ENCODE measurements at places on chromosomes 1 and 21.
A peak's percentile ranks its signal among the peaks of the same experiment; 100 is the strongest.

DNA sequence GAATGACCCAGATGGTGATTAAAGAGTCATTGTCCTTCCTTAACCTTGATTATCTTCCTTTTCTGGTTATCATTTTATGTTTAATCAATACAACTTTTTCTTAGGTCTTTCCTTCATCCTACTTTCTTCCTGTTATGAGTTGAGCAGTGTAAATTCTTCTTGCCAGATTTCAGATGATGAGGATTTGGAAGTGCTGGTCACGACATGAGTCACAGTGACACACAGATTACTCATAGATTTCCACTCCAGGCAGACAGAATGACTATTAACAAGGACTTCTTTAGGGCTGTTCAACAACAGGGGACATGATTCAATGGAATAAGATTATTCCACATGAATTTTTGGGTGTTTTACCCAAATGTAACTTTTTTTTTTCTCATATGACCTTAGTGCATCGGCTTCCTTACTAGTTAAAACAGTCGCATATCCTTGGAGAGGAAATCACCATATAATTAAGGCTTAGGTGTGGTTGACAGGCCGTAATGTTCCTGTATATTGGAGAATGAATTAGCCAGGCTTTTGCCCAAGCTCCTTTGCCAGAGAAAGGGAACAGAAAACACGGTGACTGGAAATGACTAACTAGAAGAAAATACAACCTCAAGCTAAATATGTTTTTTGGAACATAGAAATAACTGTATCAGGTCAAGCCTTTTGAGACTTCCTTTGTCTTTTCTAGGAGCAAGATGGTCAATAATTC, 44.2 kb downstream of the PRRX1 start:
- peak; percentile 5 for DNase-seq

- DNase-seq, result no peak
Measured at GRCh38 chr1:53642215-53642555, 96.8 kb downstream of the GLIS1 start.

DNA sequence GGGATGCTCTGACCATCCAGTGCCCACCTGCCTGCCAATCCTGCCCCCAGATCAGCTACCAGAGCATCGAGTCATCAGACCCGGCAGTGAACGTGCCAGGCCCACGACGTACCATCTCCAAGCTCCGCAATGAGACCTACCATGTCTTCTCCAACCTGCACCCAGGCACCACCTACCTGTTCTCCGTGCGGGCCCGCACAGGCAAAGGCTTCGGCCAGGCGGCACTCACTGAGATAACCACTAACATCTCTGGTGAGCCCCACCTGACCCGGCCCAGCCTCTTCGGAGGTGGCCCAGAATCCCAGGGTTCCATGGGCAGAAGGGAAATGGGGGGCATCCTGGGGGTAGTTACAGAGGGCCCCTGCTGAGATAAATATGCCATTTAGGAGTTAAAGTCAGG, 43.1 kb downstream of the PTPRU start:
- no peak for DNase-seq

DNA sequence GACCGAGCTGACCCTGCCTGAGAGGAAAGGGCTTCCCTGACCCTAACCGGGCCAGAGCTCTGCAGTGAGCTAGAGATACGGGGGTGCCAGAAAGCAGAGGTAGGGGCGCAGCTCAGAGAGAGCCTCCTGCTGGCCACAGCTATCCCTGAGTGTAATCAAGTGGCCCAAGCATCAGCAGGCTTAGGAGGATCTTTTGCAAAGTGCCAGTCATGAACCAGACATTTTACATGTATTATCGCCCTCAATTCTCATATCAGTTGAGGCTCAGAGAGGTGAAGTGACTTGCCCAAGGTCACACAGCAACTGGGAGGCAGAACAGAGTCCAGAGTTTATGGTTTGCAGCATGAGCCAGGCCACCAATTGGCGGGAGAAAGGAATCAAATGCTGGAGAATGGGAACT, 7.0 kb upstream of the ID3 start:
- no peak for DNase-seq

DNA sequence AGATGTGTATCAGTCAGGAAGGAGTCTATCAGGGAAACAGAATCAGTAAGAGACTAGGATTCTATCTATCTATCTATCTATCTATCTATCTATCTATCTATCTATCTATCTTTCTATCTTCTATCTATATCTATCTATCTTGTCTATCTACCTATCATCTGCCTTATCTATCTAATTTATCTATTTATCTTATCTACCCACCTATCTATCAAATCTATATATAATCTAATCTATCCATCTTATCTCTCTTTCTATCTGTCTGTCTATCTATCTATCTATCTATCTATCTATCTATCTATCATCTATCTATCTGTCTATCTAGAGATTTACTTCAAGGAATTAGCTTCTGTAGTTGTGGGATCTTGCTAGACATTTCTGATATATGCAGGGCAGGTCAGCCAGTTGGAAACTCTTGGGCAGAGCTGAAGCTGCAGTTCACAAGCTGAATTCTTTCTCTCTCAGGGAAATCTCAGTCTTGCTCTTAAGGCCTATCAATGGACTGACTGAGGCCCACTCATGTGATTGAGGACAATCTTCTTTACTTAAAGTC, 140.2 kb upstream of the JUN start:
- no peak for DNase-seq

DNA sequence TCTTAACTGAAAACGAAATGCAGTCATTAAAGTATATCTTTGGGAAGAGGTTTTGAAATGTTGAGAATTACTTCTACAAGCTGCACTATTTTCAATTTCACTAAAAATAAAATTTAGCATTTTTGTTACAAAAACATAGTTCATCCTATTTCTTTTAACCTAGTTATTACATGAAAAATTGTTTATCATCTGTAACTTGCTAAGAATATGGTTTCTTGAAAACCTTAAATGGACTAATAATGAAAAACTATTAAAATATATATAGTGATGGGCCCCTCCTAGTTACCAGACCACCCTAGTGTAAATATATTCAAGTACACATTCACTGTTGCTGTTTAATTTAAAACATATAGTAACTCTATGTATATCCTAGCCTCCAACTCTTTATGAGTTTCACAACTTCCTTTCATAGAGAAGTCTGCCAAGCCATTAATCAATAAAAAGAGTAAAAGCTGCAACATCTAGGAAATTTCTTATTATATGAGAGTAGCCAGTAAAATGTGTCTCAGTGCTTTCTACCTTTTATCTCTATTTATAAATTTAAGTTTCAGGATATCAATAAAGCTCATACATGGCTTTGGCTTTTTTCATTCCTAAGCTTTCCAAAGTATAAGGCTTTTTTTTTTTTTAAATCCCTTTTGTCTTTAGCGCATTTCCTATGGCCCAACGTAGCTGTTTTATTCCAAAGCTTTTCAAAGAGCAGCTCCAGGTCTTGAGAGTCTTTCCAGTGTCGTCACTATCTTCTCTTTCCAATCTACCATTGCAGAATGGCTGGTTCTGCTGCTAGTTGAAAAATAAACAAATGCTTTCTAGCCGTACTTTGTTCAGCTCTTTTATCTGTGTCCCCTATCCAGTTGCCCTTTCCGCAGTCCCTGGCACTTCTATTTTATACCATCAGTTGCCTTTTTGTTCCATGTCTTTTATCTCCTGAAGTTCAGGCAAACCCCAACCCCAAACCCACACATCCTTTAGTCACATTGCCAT, 6.5 kb downstream of the IRF2BP2 start:
- DNase-seq, result peak; percentile 19

DNA sequence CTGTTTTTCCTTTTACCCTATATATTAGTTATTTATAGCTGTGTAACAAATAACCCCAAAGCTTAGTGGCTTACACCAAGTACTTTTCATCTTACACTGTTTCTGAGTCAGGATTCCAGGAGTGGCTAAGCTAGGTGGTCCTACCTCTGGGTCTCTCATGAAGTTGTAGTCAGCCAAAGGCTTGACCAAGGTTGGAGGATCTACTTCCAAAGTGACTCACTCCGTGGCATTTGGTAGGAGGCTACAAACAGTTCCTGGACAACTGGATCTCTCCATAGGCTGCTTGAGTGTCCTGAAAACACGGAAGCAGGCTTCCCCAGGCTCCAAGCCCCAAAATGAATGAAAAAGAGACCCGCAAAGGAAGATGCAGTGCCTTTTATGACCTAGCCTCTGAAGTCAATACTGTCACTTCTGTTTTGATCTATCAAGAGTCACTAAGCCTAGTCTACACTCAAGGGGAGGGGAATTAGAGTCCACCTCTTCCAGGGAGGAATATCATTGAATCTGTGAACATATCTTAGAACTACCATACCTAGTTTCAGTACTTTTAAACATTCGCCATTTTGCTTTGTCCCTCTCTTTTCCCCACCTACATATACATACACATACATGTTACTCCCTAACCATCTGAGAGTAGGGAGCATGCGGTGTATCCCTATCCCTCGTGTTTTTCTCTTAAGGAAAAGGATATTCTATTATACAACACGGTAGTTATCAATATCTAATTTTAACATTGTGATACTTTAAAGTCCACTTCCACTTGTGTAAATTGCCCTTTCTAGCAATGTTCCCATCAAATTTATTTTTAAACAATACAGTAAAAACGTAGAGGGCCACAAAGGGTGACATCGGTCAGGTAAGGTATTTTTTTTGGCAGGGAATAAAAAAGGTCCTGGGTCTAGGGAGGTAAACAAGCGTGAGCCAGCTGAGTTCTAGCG, 67.2 kb downstream of the SLC35A3 start:
- DNase-seq, result peak; percentile 23

DNA sequence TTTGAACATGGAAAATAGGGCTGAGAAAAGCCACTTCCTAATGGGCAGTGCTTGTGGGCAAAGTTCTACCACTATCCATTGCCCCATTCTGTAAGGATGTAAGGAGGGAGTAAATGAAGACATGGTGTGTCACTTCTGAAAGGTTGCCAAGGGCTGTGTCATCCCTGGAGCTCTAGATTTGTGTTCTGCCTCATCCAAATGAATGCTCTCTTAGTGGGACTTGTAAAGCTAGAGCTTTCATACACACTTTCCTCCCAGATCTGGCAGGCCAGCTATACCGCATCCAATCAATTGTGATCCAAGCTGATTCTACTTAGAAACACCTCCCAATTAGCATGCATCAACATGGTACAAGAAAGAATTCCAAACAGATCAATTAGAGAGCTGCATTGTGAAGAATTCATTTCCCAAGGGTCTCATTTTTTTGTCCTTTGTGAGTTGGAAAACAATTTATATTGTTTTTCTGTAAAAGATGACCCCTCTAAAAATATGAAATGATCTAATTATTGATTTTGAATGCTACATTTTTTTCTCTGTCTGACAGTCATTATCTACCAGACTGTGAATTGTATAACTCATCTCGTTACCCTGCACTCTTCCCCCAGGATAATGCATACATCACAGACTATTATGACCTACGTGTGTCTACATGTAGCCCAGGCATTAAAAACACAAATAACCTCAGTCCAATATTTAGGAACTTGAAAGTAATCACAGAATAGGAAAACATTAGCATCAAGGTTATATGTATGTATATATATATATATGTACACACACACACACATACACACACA, 117.1 kb upstream of the DUSP10 start:
- DNase-seq, result no peak

DNA sequence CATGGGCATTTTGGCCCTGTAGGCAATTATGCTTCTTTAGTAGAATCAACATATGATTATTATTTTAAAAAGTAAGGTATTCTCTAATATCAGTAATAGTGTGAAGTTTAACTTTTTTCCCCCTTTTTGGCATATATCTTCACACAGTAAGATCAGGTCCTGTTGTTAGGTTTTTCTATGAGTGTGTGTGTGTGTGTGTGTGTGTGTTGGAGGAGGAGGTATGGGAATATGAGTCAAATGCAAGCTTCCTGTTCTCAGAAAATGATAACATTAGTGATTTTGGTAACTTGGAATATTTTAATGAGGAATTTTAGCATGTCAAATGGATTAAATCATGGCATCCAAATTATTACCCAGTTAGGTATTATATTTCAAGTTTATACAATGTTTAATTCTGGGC, 65.8 kb upstream of the BCL10 start:
- no peak for DNase-seq

DNA sequence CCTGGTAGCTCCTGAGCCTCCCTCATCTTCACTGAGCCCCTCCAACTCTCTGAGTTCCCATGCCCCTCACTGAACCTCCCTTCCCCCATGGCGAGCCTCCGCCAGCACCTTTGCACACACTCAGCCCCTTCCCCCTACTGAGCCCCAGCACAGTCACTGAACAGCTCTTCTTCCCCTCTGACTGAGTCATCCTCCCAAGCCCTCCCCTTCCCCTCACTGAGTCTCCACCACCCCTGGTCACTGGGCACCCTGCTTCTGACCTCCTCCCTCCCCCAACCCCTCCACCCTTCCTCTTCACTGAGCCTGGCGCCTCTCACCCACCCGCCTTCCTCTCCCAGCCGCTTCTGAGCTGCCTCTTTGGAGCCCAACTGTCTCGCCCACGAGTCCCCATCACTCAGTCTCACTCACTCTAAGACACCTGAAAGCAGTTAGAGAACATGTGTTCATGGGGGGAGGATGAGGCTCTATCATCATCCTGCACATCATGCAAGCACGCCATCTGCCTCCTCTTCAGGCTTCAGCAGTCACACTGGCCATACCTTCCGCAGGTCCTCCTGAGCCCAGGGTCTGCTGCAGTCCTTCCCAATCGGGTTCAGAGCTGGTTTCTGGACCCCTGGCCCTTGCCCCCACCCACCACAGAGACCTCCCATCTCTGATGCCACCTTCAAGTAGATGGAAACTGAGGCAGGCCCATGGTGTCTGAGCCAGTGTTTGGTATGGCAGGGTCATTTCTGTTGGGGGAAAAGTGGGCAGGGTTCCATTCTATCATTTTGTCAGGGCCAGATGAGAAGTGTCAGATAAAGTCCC, 2.0 kb upstream of the TRNP1 start:
- peak; percentile 10 for DNase-seq

DNA sequence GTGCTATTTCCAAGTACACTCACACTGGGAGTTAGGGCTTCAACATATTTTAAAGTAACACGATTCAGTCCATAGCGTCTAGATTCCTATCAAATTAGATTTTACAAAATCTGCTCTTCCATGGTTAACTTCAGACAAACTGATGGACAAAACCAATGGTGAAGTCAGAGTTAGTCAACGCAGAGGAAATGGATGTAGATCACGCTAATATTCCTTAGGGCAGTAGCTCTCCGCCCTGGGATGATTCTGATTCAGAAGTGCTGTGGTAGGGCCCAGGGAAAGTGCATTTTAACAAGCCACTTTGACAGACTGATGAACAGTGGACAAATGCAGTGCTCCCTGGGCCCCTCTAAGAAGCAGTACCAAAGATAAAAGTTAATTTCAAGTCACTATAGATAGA, 83.2 kb downstream of the HIVEP3 start:
- DNase-seq, result no peak

DNA sequence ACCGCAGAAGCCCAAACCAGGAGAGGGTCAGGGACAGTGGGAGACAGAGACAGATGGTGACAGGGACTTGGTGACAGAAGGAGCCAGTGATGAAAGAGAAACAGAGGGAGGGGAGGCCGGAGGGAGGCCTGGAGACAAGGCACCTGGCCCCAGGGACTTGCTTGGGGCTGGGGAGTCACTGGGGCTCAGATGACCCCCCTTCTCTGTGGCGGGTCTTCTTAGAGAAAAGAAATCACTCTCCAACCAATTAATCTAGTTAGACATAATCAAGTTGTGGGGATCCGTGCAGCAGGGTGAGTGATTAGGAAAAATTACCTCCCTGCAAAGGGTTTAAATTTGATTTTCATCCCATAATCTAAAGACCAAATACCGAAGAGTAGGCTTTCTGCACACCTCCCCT, 519.8 kb downstream of the PTPRU start:
- no peak for DNase-seq
